ENCODE measurements at places on chromosomes 16 and 17.
A peak's percentile ranks its signal among the peaks of the same experiment; 100 is the strongest.

GRCh38 chr16:79845734-79846135, 245.2 kb upstream of the MAF start:
- DNase-seq: no peak

DNA sequence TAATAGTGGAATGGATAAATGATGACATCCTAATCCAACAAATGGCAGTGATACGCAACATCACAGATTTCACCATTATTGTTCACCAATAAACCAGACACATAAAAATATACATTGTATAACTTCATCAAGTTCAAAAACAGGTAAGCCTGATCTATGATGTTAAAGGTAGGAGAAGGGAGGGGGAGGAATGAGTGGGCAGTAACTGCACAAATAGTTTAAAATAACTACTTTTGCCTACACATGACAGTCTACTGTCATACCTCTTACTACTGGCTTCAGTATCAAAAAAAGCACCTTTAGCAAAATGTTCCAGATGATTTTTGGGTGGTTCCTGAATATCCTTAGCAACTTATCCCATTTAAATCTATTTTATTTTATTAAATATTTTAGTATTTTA, 28.8 kb downstream of the CHCT1 start:
- no peak for DNase-seq

- no peak for DNase-seq
Measured at GRCh38 chr17:75834279-75834920, 9.8 kb downstream of the UNC13D start.

DNA sequence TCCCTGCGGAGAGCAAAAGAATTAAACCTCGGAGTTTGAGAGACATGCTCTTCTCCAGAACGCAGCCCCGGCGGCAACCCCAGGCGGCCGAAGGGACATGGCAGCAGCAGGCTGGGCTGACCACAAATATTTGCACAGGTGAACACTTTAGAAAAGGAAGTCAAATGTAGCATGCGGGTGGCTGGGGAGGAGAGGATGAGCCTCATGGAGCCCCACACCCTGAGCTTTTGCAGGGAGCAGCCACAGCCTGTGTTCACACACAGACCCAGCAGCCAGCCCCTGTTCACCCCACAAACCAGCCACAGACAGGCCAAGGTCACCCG, 17.8 kb downstream of the HS3ST6 start:
- peak; percentile 47 for DNase-seq

DNA sequence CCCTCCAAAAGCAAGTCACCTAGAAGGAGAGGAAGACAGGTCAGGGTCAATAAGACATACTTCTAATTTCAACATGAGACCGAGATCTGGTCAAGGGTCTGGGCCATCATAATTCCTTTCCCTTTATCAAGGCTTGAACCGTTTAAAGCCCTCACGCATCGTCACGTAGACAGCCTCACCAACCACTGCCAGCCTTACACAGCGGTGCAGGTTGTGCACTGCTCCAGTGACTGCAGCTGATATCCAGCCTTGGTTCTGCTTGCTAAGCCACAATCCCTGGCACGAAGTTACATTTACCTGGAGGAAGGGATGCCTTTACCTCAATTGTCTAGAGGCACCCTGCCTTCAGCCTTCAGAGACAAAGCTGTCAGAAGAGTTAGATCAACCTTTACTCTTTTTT, 85.1 kb downstream of the MYH11 start:
- no peak for DNase-seq

GRCh38 chr17:38851434-38851833, 2.1 kb downstream of the RPL23 start:
- DNase-seq: no peak

GRCh38 chr16:85986931-85987749, 88.2 kb downstream of the IRF8 start:
- no peak for DNase-seq

DNA sequence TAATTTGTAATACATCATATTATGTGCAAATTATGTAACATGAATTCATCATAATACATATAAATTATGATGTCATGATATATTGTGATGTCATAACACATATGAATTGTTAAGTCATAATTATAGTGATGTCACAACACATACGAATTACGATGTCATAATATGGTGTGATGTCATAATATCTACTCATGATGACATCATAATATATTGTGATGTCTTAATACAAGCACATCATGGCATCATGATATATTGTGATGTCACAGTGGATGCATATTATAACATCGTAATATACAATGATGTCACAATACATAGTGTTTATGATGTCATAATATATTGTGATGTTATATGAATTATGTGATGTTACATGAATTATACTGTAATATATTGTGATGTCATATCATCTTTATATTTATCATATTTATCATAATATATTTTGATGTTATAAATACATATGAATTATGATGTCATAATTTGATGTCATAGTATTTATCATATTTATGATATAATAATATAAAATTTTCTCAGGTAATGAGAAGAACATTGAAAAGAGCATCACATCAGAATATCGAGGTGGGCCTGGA, 1793.0 kb downstream of the TP53TG3F start:
- no peak for DNase-seq

Measured in Right ventricle myocardium inferior (tissue), 1 donor.